HT-29 (cell line): ENCODE measurements at places on chromosomes 6 and 20.

DNA sequence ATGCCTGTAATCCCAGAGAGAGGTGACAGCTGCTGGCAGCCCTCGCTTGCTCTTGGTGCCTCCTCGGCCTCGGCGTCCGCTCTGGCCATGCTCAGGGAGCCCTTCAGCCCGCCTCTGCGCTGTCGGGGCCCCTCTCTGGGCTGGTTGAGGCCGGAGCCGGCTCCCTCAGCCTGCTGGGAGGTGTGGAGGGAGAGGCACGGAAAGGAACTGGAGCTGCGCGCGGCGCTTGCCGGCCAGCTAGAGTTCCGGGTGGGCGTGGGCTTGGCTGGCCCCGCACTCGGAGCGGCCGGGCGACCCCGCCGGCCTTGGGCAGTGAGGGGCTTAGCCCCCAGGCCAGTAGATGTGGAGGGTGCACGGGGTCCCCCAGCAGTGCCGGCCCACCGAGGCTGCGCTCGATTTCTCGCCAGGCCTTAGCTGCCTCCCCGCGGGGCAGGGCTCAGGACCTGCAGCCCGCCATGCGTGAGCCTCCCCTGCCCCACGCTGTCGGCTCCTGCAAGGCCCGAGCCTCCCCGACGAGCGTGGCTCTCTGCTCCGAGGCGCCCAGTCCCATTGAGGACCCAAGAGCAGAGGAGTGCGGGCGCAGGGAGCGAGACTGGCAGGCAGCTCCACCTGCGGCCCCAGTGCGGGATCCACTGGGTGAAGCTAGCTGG is 34.6 kb downstream of the C6orf52 start:
- no peak for DNase-seq

GRCh38 chr6:81085431-81085790 is 667.1 kb downstream of the TENT5A start:
- DNase-seq = no peak

- peak; percentile 39 for DNase-seq
Observed at GRCh38 chr6:169700296-169700695, 1.5 kb downstream of the WDR27 start.

DNA sequence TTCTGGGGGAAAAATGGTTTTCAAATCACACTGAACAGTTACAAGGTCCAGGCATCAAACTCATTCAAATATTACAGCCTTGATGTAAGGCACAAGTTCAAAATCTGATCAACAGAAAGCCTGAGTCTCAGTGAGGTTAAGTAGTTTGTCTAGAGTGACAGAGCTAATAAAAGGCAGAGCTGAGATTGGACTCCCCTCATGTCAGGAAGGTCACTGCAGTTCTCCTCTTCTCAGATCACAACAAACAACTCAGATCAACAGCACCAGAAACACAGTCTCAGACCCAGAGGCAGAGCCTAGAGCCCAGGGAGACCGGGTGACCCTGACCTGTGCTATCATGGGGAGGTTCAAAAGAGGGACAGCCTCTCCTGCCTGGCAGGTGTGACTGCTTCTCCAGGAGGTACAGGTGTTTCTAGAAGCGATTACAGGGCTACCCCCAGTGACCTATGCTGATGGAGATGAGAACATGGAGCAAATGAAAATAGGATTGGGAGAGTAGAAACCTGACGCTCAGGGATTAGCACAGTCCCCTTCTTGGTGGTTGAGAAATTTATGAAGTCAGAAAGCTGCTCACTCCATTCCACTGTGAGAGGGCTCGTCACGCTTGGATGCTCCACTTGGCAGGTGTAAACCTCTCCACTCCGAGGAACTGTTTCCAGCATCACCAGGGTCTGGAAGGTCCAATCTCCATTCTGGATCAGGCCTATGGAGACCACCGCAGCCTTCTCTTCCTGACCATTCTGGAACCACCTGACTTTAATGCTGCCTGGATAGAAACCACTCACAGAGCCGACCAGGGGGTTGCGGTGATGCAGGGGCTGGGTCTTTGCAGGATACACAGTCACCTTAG is 24.3 kb upstream of the HLA-DRB5 start:
- no peak for DNase-seq

DNA sequence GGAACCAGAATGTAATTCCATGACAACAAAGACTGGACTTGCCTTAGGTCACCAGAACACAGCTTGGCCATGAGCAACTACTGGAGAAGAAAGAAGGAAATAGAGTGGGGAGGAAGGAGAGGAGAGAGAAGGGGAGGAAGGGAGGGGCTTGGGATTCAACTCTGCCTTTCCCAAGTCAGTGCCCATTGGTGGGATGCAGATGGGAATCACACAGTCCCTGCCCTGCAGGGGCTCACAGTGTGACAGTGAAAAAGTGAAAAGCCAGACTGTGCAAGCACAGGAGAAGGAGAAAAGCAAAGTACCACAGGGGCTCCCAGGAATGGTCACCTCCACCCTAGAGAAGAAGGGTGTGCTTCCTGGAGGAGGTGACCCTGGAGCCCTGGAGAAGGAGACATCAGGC is 14.0 kb downstream of the RIMS4 start:
- DNase-seq = no peak

DNA sequence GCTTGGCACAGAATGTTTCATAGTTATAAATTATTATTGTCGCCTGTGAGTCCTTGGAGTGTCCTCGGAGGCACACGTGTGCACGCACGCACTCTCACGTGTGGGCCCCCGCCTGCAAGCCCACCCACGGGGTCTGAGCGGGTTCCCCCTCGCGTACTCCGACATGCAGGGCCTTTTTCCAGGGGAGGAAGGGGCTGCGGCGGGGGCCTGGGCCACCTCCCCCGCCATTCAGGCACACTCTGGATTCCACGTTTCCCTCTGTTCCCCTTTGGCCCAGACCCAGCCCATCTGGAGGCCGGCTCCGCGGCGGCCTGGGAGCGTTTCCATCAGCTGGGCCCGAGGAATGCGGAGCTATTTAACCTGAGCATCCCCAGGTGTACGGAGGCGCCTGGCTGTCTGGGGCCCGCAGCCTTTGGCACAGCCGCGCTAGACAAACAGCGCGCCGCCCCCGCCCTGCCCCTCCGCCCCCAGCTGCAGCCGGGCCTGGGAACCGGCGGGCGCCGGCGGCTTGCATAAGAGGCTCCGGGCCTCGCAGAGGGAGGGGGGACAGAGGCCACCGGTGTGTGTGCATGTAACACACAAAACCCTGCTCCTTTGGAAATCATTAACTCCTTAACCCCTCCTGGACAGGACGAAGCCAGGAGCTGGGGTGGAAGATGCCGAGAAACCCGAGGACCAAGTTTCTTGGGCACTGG is 3.3 kb downstream of the ID1 start:
- DNase-seq = peak; percentile 99

GRCh38 chr6:29439006-29439405 is at the start of gene OR10C1:
TSS of gene OR10C1 (plus strand) at chr6:29439306. CDS start at chr6:29440016, 710 bp downstream.
- no peak for DNase-seq

GRCh38 chr6:71103130-71103529 is 146.3 kb upstream of the B3GAT2 start:
- no peak for DNase-seq

- no peak for DNase-seq
Observed at GRCh38 chr6:42690151-42690702, 32.2 kb downstream of the PRPH2 start.

DNA sequence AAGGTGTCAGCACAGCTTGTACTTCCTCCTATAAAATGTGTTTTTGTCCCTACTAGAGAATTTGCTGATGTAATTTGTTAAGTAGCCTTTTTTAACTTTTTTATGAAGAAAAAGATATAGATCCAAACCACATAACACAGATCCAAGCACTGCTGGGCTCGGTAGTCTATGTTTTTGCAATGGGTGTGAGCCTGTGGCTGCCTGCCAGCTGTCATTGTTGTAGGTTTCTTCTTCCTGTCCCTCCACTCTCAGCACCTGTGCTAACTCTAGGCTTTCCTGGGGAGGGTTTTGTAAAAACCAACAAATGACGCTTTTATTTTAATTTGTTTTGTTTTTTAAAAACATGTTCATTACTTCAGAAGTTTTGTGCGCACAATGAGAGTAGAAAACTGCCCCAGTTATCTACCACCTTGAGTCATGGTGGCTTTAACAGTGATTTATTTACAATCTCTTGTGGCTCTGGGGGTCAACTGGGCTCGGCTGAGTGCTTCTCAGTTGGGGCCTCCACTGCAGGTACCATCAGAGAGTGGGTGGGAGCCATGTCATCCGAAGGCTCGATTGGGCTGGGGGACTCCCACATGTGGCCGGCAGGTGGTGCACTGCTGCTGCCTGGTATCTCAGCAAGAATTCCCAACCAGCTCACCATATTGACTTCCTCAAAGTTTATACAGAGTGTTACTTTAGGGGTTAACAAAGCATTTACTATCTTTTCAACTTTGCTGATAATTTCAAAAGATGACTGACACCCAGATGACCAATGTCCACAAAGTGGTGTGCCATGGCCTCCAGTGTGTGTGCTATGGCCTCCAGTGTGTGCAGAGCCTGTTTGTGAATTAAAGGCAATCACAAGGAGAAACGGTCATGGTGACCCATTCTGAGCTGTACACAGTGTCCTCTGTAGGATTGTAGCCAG is 3.0 kb upstream of the CCR6 start:
- peak; percentile 52 for DNase-seq

DNA sequence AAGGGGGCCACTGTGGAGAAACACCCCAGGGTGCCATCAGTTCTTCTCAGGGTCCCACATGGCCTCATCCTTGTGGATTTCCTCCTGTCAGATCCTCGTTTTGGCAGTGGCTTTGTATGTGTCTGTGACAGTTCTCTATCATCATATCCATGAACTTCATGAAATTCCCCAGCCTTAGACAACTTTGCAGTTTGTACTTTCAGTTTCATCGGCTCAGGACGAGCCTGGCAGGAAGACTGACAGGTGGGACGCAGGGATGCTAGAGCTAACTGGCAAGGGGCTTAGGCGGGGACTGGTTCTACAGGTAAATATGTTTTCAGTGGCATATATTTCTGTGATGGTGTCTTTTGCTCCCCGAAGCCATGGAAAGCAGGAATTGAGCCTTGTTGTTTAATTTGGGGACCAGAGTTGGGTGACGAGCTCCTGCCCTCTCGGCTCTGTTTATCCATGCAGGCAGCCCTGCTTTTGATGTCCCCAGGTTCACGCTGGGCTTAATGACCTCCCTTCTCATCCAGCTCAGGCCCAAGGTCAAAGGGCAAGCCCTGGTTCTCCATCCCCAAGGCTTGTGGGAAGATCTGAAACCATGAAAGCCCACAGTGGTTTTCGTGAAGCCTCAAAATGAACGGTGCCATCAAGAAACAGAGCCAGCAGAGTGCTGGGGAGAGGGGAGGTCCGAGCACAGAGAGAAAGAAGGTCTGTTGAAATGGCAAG is 11.2 kb downstream of the SDCBP2 start:
- DNase-seq = no peak

GRCh38 chr20:62553136-62553837 is 77.5 kb upstream of the GATA5 start:
- DNase-seq = no peak

- peak; percentile 98 for DNase-seq
Observed at GRCh38 chr6:34745277-34746103, 11.8 kb upstream of the SNRPC start.

DNA sequence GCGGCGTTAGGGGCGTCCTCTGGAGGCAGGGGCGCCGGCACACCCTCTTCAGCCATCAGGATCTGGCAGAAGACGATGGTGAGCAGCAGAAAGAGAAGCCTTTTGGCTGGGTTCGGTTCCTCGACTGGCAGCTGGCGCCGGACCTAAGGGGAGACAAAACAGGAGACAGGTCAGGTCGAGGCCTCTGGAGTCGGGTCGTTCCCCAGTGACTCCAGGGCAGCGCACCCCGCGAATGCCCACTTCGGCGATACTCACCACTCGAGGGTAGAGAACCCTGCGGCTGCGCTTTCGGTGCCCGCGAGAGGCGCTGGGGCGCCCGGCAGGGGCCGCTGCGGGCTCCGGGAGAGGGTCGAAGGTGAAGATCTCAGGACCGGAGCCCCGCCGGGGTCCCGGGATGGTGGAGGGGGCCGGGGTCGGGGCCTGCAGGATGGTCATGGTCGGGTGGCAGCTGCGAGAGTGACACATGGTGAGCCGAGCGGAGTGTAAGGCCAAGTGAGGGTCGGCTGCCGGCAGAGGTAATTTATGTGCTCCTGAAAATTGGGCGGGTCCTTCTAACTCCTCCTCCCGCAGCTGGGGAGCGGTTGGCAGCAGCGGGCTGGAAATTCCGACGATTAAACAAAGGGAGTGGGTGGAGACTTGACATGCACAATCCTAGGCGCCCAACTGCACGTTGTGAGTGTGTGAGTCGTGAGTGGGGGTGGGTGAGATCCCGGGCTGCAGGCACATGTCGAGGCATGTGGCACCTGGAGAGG is at the start of gene IER3:
TSS of gene IER3 (minus strand) at position 494 of the 752 bp plus-strand sequence. CDS start at position 465, 29 bp downstream.
- peak; percentile 95 for DNase-seq

- DNase-seq = no peak
Observed at GRCh38 chr6:163836876-163837690, 422.6 kb downstream of the QKI start.

GRCh38 chr6:85677234-85677956 is 34.7 kb upstream of the SYNCRIP start:
- peak; percentile 36 for DNase-seq

DNA sequence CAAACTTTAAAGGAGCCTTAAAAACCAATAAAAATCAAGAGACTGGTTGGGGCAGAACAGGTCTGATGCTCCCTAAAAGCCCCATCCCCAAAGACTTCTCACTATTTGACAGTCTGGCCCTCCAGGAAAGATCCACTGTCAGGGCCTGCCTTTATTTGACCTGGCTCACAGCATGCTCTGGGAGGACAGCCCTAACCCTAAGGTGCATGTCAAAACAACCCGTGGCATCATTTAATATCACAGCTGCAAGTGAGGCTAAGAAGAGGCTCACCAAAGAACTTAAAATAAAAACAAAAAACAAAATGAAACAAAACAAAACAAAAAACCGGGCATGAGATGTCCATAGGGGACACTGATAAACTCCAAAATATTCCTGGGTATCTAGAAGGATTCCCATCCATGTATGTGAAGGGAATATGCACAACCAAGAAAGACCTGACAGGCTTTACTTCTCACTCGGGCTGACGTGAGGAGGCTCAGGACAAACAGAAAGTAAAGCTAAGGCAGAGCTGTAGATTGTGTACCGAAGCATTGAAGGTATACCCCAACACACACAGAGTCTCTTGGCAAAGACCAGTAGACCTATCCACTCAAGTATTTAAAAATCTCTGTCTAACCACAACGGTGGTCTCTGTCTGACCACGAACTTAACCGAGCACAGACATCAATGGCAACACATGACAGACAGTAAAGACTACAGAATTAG is 57.3 kb downstream of the AHI1 start:
- DNase-seq = no peak

- no peak for DNase-seq
Observed at GRCh38 chr6:142189057-142189456, 42.0 kb downstream of the VTA1 start.

GRCh38 chr6:116189472-116189871 is 63.5 kb upstream of the COL10A1 start:
- no peak for DNase-seq

GRCh38 chr6:142187209-142187608 is 40.1 kb downstream of the VTA1 start:
- DNase-seq = no peak
